EH (cell line): ENCODE measurements at places on chromosomes 16 and 17.

GRCh38 chr17:79612468-79613194, 1.8 kb upstream of the RBFOX3 start:
- DNase-seq = peak; percentile 16

DNA sequence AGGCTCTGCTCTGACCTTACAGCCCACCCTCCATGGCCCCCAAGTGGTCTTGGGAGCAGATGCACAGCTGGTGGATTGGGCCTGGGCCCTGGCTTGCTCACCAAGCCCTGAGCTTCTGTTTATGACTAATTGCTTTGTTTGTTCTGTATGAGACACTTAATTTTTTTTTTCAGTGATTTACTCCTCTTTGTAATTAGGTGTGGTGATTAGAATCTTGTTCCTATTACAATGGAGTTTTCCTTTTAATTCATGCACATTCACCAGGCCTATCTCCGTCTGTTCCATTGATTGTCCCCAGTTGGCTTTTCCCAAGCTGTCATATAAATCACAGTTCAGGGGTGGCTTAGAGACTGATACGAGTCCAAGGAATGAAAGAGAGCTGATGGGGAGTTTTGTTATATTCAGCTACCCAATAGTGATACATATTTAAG, 242.3 kb downstream of the CCDC182 start:
- DNase-seq = no peak

- peak; percentile 91 for DNase-seq
Observed at GRCh38 chr17:19386974-19387920, at the start of gene MFAP4. TSS of gene MFAP4 (minus strand) at chr17:19387190. CDS start at chr17:19387155, 35 bp downstream.

DNA sequence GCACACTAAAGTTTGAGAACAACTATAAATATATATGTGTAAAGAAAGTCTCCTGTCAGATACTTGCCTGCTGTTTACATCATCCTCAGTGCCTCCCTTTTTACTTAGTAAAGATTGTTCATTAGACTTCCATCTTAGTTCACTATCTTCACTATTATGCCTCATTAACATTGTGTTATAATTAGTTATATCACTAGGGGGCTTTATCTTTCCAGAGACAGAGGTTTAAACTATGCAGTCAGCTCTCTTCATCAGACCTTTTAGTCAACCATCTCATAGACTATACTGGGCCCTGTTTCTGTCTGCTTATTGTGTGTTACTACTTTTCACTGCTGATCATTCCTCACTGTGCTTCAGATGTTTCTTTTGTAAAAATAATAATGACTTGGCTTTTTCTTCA, 630.8 kb upstream of the KIF2B start:
- DNase-seq = no peak

DNA sequence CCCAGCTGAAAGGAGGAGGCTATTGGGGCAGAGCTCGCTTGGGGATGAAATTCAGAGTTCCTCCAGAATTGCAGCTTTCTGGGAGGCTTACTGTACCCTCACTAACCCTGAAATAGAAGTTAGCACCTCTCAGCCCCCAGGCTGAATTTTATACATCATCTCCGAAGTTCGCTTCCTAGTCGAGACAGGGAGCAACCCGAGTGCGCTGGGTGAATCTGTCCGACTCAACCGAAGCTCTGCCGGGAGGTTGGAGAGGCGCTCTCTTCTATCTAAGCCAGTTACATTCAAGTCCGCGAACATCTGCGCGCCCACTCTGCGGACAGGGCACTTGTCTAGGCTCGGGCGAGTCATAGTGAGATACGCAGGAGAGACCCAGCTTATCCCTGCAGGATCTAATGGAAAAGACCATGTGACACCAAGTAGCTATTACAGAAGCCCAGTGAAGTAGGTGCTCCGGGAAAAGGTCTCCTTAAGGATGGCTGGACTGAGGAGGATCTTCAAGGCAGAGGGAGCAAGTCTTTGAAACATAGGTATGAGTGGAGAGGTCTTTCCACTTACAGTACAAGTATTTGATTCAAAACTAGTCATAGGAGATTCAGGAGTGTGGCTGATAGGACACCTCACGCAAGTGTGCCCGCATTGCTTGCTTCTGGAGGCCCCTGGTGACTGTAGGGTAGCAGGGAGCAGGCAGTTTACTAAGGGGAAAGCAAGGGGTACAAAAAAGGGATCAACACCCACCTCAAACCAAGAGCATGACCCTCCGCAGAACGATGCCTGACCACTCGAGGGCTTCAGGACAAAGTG, 646 bp upstream of the HES7 start:
- peak; percentile 34 for DNase-seq

DNA sequence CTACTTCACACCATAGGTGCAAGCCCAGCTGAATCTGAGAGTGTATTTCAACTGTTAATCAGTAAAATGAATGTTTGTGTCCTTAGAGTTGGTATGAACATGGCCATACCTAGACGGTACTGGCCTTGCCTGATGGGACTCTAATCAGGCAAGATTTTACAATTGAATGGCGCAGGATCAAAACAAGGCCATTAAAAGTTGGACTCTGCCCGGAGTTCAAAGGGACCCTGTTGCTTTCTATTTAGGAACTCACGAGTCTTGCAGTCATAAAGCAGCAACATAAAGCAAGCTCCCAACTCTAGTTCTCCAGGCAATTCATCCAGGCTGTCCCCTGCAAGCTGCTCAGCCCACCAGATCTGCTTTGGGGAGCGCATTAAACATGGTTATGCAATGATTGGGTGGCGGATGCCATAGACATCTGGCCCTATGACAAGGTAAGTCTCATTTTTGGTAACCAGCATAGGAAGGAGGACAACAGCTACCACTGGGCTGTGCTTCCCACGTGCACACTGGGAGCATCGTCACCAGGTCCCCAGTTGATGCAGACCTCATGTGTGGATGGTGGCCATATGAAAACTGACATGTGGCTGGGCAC, 8.8 kb downstream of the TMEM186 start:
- no peak for DNase-seq

GRCh38 chr17:81182596-81182995, 16.6 kb upstream of the AATK start:
- no peak for DNase-seq

- peak; percentile 72 for DNase-seq
Observed at GRCh38 chr17:40497695-40498094, 3.7 kb downstream of the TNS4 start.

GRCh38 chr16:31071861-31072260, 2.2 kb downstream of the ZNF668 start:
- DNase-seq = peak; percentile 84

DNA sequence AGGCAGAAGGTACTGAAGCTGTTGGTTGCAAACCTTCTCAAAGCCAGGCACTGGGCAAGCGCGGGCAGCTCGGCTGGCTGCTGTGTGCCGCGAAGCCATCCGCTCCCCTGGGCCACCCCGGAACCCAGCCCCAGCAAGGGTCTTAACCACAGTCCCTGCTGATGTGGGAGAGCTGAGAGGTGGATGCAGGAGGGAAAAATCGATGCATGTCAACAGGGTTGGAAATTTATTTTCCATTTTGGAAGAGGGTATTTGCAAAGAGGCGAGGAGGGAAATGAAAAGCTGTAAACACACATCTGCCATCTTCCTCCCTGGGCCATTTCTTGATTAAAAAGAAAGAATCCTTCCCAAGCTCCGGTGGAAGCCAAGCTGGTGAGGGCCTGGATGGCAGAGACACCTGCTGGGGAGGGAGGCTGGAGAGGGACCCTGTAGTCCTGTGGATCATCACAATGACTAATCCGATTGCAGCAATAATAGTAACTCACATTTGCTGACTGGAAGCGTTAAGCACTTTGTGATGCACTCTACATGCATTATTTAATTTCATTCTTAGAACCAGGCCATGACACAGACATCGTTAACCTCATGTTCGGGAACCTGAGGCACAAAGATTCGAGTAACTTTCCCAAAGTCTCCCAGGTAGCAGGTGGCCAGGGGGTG, 13.9 kb upstream of the TBX2 start:
- DNase-seq = no peak

- DNase-seq = no peak
Observed at GRCh38 chr17:2862197-2862596, 66.0 kb downstream of the RAP1GAP2 start.

DNA sequence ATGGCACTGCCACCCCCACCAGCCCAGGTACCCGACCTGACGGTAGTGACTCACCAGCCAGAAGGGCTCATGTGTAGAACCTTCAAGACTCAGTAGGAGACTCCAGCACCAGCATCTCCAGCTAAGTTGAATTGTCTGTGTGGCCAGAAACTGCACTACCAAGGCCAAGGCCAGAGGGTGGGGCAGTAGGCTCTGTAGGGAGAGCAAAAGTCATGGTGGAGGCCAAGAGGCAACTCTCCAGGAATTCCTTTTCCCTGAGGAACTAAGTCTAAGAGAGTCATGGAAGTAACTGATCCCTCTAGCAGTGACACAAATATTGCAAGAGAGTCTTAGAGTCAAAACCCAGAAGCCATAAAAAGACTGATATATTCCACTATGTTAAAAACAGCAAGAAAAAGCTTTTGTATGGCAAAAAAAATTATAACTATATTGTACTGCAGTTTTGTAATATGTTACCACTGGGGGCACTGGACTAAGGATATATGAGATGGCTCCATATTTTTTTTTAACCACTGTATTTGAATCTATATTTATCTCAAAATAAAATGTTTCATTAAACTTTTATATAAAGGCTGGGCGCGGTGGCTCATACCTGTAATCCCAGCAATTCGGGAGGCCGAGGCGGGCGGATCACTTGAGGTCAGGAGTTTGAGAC, 30.2 kb upstream of the GUCY2D start:
- no peak for DNase-seq

GRCh38 chr16:51337662-51338061, 186.6 kb upstream of the SALL1 start:
- peak; percentile 25 for DNase-seq

GRCh38 chr16:20849589-20850390, 43.5 kb downstream of the REXO5 start:
- DNase-seq = peak; percentile 72

DNA sequence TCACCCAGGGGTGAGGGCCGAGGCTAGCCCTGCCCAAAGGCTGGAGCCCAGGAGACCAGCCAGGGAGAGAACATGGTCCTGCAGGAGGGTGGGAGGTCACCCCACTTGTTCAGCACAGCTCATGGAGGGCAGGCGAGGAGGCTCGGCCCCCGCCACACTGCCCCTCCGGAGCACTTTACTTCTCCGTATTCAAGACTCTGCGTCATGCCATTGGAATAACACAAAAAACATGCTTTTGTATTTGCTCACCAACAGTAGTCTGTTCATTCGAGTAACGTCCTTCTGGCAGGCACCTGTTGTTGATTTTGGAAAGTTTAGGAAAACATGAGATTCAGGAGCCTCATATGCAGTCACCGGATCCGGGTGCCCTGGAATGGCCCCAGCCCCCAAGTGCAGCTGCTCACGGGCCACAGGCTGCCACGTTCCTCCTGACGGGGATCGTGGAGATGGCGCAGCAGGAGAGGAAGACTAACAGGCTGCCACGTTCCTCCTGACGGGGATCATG, 81.1 kb upstream of the DNAH17 start:
- DNase-seq = peak; percentile 86

GRCh38 chr17:59839651-59840328, 53.0 kb downstream of the TUBD1 start:
- peak; percentile 56 for DNase-seq

GRCh38 chr16:15671530-15672117, 21.6 kb downstream of the NDE1 start:
- no peak for DNase-seq
